ENCODE measurements at places on chromosomes 3 and 15. TPM values are rescaled to one million over a fixed set of nuclear protein-coding genes. Genes with fewer than 3 reads are reported as not detected.

The TIGIT gene
- not detected for total RNA-seq

The GOLGA6L7 gene
- not detected for total RNA-seq

The BNC1 gene
- total RNA-seq: 0.98 TPM

The PLA2G4D gene
- total RNA-seq: not detected

The ITGB5 gene
- total RNA-seq: 460 TPM

The GYG1 gene
- total RNA-seq: 30.0 TPM

The TMEM115 gene
- total RNA-seq: 49.1 TPM

The SEMA5B gene
- total RNA-seq: 0.16 TPM

The FOXB1 gene
- not detected for total RNA-seq

The RASGRP1 gene
- 0.35 TPM for total RNA-seq

Measured in A549 treated with dexamethasone at 1 μM for 4 hours (cell line).